ENCODE measurements at places on chromosomes 2 and 18.

GRCh38 chr2:121471532-121472469 lies 58.9 kb upstream of the RNU4ATAC start:
- DNase-seq, result no peak

GRCh38 chr2:172456002-172456401 lies 28.6 kb downstream of the ITGA6 start:
- no peak for DNase-seq

GRCh38 chr2:224753743-224754540 lies 37.8 kb upstream of the CCDC195 start:
- no peak for DNase-seq

DNA sequence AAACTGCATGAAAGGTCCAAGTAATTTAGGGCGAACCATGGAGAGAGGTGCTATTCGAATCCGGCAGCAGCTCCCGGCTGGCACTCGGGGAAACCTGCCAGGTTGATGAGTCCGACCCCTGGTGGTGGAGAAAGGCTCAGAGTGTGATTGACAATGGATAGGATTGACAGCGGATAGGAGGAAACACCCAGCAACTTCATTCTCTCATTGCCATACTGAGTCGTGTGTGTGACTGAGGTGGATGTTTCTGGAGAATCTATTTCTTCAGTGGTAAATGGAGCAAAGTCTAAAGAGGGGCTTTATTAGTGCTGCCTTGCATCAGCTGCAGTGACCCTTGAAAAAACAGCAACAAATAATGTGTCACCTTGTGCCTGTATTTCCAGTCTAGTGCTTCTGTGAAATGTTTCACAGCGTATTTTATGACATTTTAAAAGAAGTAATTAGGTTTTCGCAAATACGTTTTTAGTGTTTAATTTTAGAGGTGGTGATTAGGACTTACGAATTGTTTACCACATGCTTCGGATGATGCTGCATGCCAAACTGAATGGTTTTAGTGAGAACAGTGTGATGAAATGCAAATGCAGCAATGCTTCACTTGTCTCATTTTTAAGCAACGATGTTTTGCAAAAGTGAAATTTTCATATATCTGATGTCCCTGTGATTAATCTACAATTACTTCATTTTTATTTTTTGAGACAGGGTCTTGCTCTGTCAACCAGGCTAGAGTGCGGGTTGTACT lies 102.0 kb downstream of the DCDC2C start:
- peak; percentile 55 for DNase-seq

DNA sequence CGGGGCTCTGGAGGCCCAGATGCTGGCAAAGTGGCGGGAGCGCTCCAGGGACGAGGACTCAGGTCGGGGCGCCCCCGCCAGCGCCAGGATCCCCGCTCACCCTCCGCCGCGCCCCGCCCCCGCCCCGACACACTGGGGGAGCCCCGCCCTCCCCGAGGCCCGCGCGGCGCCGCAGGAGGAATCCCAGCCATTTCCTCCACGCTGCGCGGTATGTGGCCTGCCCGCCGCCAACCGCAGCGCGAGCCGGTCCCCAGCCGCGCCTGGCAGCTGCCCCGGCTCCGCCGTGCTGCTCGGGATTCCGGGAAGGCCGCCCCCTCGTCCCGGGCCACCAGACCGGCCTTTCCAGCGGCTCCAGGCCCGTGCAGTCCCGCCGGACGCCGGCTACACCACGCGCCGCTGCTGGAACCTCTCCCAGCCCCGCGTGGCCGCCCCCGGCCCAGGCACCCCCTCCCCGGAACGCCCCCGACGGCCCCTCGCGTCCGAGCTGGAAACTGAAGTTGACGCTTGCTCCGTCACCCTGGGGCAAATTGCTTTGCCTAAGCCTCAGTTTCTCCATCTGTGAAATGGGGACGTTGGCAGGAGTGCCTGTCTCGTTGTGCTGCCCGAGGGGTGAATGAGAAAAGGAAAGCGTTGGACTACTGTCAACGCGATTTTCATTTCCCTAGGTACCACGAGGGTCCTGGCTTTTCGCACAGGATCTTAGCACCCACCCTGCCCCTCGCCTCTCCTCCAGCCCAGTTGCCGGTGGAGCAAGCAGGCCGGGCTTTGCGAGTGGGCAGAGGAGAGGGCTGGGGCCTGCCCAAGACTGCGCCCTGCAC lies 53.6 kb downstream of the PKDCC start:
- DNase-seq, result no peak

- no peak for DNase-seq
Measured at GRCh38 chr2:159501743-159502142, 114.6 kb downstream of the BAZ2B start.

DNA sequence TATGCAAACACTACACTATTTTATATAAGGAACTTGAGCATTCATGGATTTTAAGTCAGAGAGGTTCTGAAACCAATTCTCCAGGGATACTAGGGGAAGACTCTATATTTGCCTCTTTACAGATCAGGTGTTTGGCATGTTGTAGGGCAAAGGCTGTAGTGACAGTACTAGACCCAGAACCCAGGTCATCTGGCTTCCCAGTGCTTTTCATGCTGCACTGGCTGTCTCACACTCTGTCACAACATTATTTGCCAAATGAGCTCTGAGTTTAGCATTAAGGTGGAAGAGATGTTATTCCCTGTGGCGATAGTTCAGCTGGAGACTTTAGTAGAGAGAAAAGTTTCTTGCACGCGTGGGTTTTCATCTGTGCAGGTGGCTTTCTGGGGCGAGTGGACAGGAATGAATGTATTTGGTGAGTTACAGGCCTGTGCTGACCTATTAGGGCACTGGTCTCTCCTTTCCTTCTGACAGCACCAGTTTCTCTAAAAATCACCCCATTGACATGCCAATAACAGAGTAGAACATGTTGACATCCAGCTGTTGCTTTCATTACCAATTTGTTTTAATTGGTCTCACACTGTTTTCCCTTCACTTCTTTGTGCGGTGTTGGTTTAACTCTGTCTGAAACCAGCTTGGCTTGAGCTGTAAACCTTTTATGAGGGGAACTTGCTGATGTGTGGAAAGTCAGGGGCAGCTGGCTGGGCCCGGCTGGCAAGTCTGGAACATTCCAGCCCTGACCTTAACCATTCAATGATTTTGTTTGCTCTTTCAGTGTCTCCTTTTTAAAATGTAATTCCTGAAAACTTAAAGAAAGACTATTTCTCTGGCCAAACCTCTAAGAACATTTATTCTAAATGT lies 643.0 kb upstream of the FAM98A start:
- no peak for DNase-seq

- DNase-seq, result no peak
Measured at GRCh38 chr2:144468823-144469595, 50.9 kb downstream of the ZEB2 start.

DNA sequence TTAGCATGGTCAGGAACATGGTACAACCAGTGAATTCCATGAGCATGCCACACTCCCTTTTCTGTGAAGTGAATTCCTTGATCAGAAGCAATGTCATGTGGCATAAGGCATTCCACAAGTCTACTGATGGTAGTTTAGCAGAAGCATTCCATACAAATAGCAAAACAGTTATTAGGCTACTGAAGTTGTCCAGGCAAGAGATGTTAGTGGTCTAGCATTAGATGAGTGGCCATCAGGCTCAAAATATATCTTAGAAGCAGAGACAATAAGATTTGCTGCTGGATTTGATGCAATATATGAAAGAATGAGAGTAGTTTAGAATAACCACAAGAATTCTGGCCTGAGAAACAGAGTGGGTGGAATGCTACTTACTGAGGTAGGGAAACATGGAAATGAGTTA lies 355.3 kb upstream of the NRXN1 start:
- no peak for DNase-seq

- no peak for DNase-seq
Measured at GRCh38 chr2:65309699-65310098, 82.1 kb downstream of the ACTR2 start.

GRCh38 chr2:197356136-197356535 lies 45.6 kb upstream of the ANKRD44 start:
- no peak for DNase-seq

GRCh38 chr2:239116456-239117246 lies 268.8 kb downstream of the TWIST2 start:
- DNase-seq, result no peak

GRCh38 chr2:54416166-54416813 lies 39.8 kb upstream of the SPTBN1 start:
- DNase-seq, result no peak

DNA sequence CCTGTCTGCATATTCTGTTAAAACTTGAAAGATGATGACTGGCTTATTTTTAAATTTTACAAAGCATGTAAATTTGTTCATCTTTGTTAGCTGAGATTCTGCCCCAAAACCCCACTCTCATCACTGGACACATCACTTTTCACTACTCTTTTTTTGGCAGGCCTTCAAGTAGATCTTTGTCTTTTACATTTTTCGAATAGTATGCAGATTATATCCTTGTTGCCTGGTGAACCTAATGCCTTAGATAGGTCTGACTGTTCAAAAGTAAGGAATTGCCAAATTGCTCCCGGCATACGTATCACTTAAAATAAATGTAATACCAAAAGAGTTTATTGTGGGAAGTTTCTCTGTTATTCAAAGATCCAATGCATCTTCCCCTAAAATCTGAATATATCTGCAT lies 303.3 kb downstream of the XIRP2 start:
- no peak for DNase-seq

- DNase-seq, result no peak
Measured at GRCh38 chr2:196383799-196384198, 212.4 kb upstream of the STK17B start.

DNA sequence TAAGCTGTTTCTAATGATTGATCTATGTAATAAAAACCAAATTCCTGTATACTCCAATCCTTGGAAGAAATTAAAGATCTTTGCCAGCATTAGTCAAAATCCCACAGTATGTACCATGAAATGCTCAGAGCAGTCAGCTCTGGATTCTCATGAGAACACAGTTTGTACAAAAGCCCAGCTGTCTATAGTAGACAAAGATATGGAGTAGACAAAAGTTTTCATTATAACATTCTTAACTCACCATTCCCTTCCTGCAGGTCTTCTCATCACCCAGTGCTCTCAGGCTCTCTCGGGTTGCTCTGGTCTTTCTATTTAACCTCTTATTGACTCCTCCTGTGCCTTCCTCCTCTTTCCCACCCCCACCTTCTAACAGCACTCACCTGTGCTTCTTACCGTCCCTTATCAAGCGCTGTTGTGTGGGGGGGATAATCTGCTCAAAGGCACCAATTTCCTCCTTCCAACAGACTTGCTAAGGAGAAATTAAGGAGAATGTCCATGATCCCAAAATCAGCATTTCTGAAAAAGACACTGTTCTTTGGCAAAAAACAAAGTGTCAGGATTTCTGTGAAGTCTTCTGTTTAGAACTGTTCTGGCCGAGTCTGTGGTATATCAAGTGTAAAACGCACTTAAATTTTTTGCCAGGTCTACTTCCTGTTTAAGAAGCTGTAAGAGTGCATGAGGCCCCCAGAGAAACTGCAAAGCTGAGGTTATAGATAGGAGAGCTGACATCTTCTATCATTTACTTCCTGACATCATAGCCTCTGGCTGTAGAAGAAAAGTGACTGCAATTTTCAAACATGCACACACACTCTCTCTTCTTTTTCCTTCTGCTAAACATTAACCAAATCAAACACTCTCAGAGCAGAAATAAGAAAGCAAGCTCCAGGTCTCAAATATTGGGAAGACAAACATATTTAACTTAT lies 144.1 kb downstream of the EVA1A start:
- DNase-seq, result no peak

- DNase-seq, result no peak
Measured at GRCh38 chr2:156349605-156350004, 17.1 kb upstream of the NR4A2 start.

- no peak for DNase-seq
Measured at GRCh38 chr2:190052307-190052706, 10.2 kb downstream of the MSTN start.

GRCh38 chr2:68837164-68837860 lies 33.9 kb downstream of the BMP10 start:
- DNase-seq, result peak; percentile 74

DNA sequence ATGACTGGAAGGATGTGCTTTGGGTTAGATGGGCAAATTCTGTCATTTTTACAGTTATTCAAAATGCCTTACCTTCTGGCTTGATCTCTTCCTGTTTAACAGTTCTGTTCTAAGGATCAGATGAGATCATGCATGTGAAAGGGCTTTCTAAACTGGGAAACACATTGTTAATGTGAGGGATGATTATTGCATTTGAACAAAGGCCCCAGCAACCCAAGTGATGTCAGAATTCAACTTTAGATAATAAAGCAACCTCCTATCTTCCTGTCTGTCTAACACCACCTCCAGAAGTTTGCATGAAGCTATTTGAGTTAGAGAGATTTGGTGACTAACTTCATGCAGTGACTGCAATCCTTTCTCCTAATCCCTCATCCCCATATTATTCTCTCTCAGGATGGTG lies 77.8 kb upstream of the B3GNT2 start:
- DNase-seq, result no peak

DNA sequence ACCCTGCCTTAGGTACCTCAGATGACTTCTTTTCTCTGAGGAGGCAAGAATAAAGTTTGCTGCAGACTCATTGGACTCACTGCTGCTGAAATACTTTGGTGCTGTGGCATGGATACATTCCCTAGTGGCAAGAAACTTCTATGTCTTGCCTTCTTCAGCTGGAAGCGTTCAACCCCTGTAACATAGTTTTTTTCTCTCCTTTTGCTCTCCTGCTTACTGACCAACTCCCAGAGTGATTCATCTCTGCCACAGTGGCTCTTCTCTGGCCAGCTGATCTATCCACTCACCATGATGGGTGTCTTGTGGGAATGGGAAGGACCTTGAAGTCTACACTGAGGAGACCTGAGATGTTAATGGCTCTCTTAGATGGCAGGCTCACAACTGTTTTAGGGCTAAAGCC lies 309.3 kb upstream of the LRRTM4 start:
- no peak for DNase-seq

DNA sequence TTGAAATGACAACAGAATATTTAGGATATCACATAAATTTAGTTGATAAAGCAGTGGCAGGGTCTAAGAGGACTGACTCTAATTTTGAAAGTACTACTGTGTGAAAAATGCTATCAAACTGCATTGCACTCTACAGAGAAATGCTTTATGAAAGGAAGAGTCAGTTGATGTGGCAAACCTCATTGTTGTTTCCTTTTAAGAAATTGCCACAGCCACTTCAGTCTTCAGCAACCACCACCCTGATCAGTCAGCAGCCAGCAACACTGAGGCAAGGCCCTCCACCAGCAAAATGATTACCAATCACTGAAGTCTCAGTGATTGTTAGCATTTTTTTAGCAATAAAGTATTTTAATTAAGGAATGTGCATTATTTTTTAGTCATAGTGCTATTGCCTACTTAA lies 488.7 kb upstream of the SLC39A10 start:
- no peak for DNase-seq

DNA sequence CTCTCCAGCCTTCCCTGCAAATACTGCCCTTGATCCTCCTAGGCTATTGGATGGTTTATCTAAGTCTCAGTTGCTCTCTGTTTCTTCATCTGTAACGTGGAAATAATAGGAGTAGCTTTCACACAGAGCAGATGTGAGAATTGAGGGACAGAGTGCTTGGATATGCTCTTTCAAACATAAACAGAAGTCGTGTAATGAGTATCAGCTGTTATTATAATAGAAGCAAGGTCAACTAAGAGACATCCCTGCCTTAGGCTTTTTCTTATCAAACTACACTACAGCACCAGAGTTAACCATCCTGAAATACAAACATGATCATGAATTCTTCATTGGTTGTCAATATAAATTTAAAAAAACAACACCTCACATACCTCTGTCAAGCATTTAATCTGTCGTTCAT lies 138.2 kb downstream of the DOK6 start:
- DNase-seq, result no peak
